ENCODE measurements at places on chromosomes 7 and 10. TPM values are rescaled to one million over a fixed set of nuclear protein-coding genes. Genes with fewer than 3 reads are reported as not detected.
A peak's percentile ranks its signal among the peaks of the same experiment; 100 is the strongest.

Gene OR2A42
- not detected for total RNA-seq

Gene NFKB2
- total RNA-seq, result 24.9 TPM

DNA sequence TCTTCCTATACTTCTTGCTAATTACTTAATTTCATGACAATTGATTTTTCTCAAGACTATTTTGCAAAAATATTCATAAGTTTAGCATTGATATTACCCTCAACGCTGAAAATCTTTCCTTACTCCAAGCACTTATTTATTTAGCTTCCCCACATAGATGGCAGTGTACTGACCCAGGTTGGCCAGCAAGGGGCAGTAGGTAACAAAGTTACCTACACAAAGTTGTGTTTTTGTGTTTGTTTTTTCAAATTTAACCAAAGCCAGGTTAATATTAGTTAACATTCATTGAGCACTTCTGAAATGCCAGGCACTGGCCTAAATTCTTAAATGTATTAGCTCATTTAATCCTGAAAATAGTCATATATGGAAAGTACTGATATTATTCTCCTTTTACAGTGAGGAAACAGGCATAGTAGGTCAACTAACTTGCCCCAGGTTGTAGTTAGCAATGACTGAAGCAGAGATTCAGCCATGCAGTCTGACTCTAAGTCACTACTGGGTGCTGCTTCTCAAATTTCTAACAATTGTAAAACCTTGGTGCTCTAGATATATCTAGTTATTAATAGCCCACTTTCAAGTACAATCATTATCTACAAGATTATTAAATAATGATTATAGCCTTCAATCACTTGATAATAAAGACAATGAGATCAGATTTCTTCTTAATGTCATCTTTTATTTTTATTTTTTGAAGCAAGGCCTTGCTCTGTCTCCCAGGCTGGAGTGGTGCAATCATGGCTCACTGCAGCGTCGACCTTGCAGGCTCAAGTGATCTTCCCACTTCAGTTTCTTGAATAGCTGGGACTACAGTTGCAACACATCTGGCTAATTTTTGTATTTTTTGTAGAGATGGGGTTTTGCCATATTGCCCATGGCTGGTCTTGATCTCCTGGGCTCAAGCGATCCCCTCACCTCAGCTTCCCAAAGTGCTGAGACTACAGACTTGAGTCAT lies 5.8 kb upstream of the GGCT start:
- no peak for DNase-seq

GRCh38 chr10:78891741-78892140 lies 177.0 kb upstream of the ZMIZ1 start:
- DNase-seq, result no peak

GRCh38 chr7:128031901-128032604 lies 816 bp upstream of the LRRC4 start:
- DNase-seq, result peak; percentile 58
